Myocyte (in vitro differentiated cells): ENCODE measurements at places on chromosomes 7 and 10. TPM values are rescaled to one million over a fixed set of nuclear protein-coding genes. Genes with fewer than 3 reads are reported as not detected.

DNA sequence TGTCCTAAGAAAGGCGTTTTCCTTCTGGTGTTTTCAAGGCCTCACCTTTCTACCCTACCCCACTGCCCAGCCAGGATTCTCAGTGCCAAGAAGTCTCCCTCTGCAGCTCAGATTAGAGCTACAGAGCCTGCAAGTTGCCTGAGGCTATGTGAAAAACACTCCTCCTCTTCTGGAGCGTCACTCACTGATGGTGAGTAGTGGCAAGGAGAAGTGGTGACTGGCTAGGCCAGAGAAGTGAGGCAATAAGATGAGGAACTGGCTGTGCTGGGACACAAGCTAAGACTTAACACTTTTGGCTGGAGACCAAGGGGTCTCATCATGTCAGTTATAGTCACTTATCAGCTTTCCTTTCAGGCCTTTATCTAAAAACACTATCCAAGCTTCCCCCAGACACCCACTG lies 86.7 kb upstream of the PRKAR2B start:
- no peak for DNase-seq

- no peak for DNase-seq
Measured at GRCh38 chr7:158113321-158114025, 474.1 kb downstream of the PTPRN2 start.

The ADCY1 gene
- 0.40 and 0.62 TPM in 2 replicates for total RNA-seq

DNA sequence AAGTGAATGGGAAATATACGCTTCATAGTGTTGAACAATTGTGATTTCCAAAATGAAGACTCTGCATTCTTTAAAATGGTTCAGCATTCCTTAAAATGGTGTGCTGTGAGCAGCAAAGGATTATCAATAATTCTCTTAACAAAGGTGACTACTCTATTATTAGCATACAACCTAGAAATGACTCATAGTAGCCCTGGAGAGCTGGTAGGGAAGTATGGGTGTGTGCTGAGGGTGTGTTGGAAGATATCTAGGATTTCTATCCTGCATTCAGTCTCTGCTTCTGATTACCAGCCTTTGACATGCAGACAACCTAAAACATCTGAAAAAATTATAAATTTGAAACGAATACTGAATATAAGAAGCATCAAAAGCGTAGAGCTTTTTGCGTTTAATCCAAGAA lies 72.5 kb downstream of the SEMA3D start:
- DNase-seq, result no peak

GRCh38 chr7:100728196-100728595 lies 5.2 kb upstream of the ZAN start:
- peak; percentile 65 for DNase-seq

The OGDHL gene
- total RNA-seq, result 0.05 and 0.16 TPM in 2 replicates

The GIMAP4 gene
- not detected in 2 replicates for total RNA-seq

GRCh38 chr10:75542084-75542483 lies 110.7 kb downstream of the LRMDA start:
- DNase-seq, result no peak

The HMX3 gene
- total RNA-seq, result 0.47 TPM in 1 of 2 replicates, not detected in the other

The VENTX gene
- total RNA-seq, result 0.05 TPM in 1 of 2 replicates, not detected in the other

DNA sequence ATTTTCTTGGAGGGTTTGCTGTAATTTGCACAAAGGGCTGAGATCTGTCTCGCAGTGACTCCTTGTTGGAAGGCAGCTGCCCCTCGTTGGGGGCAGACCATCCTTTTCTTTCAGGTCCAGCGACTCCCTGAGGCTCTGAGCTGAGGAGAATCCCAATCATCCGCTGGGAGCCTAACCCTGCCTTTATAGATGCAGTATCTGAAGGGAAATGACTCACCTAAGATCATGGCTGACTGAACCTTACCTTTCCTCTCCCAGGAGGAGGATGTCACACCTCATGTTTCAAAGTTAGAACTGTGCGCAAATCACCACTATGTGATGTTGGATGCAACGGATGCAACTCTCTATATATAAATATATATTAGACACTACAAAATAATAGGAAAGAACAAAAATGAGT lies 36.4 kb upstream of the MXI1 start:
- no peak for DNase-seq

DNA sequence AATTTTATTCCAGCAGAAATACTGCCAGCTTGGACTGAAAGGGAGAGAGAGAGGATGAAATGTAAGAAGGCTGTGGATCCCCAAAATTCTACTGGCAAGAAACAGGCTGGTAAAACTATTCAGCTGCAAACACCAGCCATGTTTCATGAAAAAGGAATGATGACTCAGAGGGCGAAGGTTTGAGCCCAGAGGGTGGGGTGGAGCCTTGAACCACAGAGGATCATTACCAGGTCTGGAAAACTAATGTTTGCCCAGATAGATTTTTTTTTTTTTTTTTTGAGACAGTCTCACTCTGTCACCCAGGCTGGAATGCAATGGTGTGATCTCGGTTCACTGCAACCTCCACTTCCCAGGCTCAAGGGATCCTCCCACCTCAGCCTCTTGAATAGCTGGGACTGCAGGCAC lies 41.7 kb upstream of the NRF1 start:
- DNase-seq, result peak; percentile 90

DNA sequence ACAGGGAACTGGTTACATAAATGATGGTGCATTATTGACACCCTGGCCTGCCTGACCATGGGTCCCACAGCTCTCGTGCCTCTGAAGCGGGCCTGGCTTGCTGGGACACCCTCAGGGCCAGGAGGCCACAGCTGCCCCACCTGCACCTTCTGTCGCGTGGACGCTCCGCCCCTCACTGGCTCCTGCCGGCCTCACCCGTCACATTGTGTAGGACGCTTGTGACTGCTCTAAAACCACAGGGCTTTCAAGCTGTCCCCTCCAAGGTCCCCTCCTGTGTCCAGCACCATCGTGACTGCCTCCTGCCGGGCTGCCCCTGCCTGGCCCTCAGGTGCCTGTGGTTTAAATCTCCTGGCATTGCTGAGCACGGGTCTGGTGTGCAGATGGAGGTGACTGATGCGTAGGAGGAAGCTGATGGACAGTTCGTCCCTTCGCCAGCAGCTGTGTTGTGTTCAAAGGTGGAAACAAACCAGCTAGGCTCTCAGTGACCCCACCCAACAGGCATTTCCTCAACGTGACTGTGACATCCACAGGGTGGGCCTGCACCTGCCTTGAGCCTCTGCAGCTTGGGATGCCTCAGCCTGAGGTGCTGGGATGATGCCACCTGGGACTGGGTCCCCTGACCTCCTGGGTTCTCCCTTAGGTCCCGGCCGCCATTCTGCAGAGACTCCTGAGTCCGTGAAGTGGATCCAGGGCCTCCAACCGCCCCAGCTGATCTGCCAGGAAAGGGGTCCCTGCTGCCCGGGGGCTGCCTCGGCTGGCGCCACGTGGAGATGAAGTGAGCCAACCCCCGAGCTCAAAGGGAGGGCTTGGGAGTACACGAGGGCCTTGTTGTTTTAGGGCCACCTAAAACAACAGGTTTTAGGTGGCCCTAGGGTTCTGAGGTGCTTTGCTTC lies 148.5 kb downstream of the WDR37 start:
- DNase-seq, result no peak

DNA sequence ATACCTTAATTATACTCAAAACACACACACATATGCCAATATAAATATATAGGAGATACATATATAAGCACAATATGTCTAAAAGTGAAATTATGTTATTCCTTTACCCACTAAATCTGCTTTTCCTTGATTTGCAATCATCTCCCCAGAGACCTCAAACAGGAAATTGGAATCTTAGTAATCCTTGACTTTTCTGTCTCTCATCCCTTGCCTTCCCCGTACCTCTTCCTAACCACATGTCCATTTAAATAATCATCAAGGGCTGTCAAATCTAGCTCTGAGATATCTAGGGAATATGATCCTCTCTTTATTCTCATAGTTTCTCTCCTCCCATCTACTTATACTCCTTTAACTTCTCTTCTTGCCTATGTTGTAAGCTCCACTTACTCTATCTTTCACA lies 336.6 kb downstream of the HGF start:
- DNase-seq, result no peak

DNA sequence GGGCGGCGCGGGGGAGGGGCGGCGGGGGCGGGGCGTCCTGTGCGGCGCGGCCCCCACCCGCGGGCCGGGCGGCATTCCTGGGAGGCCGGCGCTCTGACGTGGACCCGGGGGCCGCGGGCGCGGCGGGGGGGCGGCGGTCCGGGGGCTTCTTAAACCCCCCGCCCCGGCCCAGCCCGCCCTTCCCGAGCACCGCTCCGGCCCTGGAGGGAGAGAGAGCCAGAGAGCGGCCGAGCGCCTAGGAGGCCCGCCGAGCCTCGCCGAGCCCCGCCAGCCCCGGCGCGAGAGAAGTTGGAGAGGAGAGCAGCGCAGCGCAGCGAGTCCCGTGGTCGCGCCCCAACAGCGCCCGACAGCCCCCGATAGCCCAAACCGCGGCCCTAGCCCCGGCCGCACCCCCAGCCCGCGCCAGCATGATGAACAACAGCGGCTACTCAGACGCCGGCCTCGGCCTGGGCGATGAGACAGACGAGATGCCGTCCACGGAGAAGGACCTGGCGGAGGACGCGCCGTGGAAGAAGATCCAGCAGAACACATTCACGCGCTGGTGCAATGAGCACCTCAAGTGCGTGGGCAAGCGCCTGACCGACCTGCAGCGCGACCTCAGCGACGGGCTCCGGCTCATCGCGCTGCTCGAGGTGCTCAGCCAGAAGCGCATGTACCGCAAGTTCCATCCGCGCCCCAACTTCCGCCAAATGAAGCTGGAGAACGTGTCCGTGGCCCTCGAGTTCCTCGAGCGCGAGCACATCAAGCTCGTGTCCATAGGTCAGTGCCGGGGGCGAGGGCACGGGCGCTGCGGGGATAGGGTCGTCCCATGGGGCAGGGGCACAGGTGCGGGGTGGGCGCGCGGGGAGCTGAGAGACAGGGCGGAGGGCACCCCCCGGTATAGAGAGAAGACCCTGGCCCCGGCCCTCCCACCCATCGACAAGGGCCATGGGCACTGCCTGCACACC lies at the start of gene FLNC:
FLNC (plus strand) TSS at position 176 of the 947 bp plus-strand sequence; CDS start at position 408, 232 bp downstream.
- peak; percentile 87 for DNase-seq

GRCh38 chr10:121157998-121158397 lies 306.8 kb downstream of the WDR11 start:
- no peak for DNase-seq

DNA sequence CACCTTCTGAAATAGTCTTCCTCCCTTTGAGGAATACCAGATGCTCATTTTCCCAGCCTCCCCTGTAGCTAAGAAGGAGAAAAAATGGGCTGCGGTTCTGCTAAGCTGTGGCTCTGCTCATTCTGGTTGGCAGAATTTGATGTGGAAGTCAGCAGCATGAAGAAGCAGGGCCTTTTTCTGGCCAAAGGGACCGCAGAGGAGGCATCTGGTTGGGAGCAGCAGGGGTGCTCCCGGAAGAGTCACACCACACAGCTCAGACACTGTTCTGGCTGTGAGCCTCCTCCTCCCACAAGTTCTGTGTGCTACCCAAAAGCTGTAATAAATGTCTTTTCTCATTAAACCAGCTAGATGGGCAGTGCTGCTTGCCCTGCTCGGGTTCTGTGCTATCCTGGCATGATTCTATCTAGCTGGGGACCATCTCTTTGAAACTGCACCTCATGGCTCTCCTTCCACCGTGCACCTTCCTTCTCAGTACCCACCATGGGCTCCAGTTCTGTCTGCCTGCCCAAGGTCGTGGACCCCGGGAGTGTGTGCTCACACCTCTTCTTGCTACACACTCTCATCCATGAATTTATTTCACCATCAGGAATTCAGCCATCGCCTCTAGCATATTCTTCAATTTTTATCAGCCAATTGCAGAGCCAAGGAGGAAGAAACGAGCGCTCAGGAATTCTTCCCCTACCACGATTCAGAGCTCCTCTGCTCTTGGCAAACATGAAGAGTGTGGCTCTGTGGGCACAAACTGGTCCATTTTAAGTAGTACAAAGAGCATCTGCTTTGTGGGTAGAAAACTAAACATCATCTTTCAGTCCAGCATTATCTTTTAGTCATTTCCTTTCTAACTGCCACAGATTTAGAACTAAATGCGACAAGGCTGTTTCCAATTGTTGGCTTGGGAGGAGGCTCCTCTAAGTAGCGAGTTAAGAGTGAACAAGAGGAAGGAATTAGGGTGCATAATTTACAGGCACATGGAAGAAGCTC lies 76.9 kb downstream of the FAM171A1 start:
- peak; percentile 73 for DNase-seq

DNA sequence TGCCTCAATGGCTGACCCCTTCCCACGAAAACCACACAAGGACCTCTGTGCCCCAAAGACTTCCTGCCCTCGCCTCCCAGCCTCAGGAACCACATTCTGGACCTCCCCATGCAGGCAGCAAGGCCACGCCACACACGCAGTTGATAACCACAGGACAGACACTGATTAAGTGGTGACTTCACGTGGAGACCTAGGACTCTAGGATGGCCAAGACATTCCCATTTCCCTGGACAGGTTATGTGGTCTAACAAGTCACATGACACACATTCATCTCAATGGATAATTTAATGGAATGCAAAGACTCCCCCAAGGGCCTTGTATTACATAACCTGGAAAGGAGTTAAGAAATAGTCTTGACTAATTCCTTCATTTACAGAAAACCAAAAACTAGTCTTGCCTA lies 110.2 kb downstream of the LARP4B start:
- DNase-seq, result peak; percentile 48

- DNase-seq, result no peak
Measured at GRCh38 chr10:107362306-107362705, 197.8 kb upstream of the SORCS1 start.

DNA sequence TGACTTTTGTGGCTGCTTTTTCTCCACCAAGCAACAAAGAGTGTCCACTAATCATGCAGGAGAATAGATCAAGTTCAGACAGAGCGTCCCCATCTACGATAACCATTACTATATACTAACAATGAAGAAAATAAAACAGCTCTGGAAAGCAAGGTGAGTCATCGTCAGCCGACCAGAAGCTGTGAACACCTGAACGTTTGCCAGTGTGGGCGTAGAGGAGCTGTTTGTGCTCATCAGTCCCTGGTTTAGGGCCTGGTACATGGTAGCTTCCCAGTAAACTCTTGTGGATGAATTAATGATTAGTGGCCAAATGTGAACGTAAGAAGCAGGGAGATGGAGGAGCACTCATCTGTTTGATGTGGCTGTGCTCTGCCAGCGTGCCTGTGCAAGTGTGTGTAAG lies 180.7 kb downstream of the EVX1 start:
- no peak for DNase-seq

GRCh38 chr10:44569193-44570091 lies 184.5 kb upstream of the CXCL12 start:
- DNase-seq, result peak; percentile 30
